ENCODE measurements at places on chromosomes 2 and 18.

- DNase-seq, result no peak
Observed at GRCh38 chr2:102082571-102083392, 59.8 kb upstream of the IL1R1 start.

DNA sequence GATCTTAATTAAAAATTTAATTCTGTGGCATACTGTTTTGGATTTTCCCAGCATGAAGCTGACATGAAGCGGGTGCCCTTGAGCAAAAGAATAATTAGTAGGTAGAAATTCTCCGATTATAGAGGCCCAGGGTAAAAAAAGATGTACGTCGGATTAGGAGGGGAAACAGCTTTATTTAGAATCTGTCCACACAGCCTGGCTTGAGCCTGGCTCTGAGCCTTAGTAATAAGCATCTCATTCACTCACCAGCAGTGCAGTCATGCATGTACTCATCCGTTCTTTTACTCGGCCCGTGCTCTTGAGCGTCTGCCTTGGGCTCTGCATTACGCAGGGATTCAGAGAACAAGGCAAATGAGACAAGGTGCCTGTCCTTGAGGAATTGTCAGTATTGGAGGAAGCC is 219.3 kb downstream of the AGAP1 start:
- no peak for DNase-seq

- no peak for DNase-seq
Observed at GRCh38 chr18:183769-184168, 25.4 kb downstream of the USP14 start.

- no peak for DNase-seq
Observed at GRCh38 chr2:56674084-56674483, 490.3 kb downstream of the CCDC85A start.

- no peak for DNase-seq
Observed at GRCh38 chr2:57894381-57894780, 152.2 kb upstream of the VRK2 start.

- DNase-seq, result no peak
Observed at GRCh38 chr2:144936442-144936841, 416.5 kb upstream of the ZEB2 start.
